Activated CD4-positive, alpha-beta memory T cell treated with anti-CD3 and anti-CD28 coated beads, Interleukin-2, amount 10 ng/mL, durations not matched to agents 7 days and 5 days (primary cell): ENCODE measurements at places on chromosomes 12 and 14. TPM values are rescaled to one million over a fixed set of nuclear protein-coding genes. Genes with fewer than 3 reads are reported as not detected.

Gene CCDC175
- total RNA-seq = not detected

Gene FLRT2
- total RNA-seq = not detected

Gene LRP1
- total RNA-seq = 0.60 TPM

Gene NRXN3
- not detected for total RNA-seq

Gene SYCP3
- 0.30 TPM for total RNA-seq

Gene HOMEZ
- 11.7 TPM for total RNA-seq

Gene ENO2
- 206 TPM for total RNA-seq

Gene DEGS2
- 0.20 TPM for total RNA-seq

Gene SLC2A13
- 3.4 TPM for total RNA-seq

Gene PROX2
- not detected for total RNA-seq

Gene TPPP2
- total RNA-seq = not detected

Gene AKAP3
- total RNA-seq = 3.4 TPM

Gene KCTD10
- 44.1 TPM for total RNA-seq

Gene CMA1
- total RNA-seq = not detected

Gene KRT4
- total RNA-seq = not detected

Gene DDIT3
- 19.1 TPM for total RNA-seq

Gene B4GALNT3
- total RNA-seq = 0.68 TPM

Gene NKX2-8
- total RNA-seq = not detected

Gene PTPRO
- 2.5 TPM for total RNA-seq

Gene RERG
- not detected for total RNA-seq

Gene RPS6KL1
- total RNA-seq = 3.8 TPM

Gene ING4
- total RNA-seq = 33.8 TPM

Gene WNT1
- 0.33 TPM for total RNA-seq

Gene MYH6
- 0.08 TPM for total RNA-seq

Gene LALBA
- total RNA-seq = not detected

Gene SDR9C7
- not detected for total RNA-seq

Gene ART4
- total RNA-seq = not detected

Gene KRT81
- total RNA-seq = not detected

Gene SLC25A47
- total RNA-seq = not detected

Gene TNFAIP2
- total RNA-seq = 0.50 TPM

Gene PPP1R12A
- 115 TPM for total RNA-seq

Gene LMNTD1
- not detected for total RNA-seq

Gene CIROP
- total RNA-seq = not detected

Gene DPY19L2
- 0.28 TPM for total RNA-seq

Gene NCAPD2
- 156 TPM for total RNA-seq

Gene DIABLO
- total RNA-seq = 41.7 TPM

Gene RIPK3
- 38.0 TPM for total RNA-seq
